ENCODE measurements at places on chromosomes 4 and X. TPM values are rescaled to one million over a fixed set of nuclear protein-coding genes. Genes with fewer than 3 reads are reported as not detected.

TBC1D25 gene
- polyA plus RNA-seq = 18.3 TPM

HTATSF1 gene
- polyA plus RNA-seq = 1.0 TPM

TMSB15C gene
- polyA plus RNA-seq = 3.1 TPM

FGF5 gene
- polyA plus RNA-seq = 0.37 TPM

SLC2A9 gene
- polyA plus RNA-seq = 1.8 TPM

IDH3G gene
- 128 TPM for polyA plus RNA-seq

BST1 gene
- polyA plus RNA-seq = 14.0 TPM

SHOX gene
- polyA plus RNA-seq = not detected

FGF13 gene
- polyA plus RNA-seq = 0.03 TPM

VCX3A gene
- polyA plus RNA-seq = not detected

GRIA2 gene
- not detected for polyA plus RNA-seq

PCDH11X gene
- not detected for polyA plus RNA-seq

SRPX2 gene
- polyA plus RNA-seq = 265 TPM

DNA sequence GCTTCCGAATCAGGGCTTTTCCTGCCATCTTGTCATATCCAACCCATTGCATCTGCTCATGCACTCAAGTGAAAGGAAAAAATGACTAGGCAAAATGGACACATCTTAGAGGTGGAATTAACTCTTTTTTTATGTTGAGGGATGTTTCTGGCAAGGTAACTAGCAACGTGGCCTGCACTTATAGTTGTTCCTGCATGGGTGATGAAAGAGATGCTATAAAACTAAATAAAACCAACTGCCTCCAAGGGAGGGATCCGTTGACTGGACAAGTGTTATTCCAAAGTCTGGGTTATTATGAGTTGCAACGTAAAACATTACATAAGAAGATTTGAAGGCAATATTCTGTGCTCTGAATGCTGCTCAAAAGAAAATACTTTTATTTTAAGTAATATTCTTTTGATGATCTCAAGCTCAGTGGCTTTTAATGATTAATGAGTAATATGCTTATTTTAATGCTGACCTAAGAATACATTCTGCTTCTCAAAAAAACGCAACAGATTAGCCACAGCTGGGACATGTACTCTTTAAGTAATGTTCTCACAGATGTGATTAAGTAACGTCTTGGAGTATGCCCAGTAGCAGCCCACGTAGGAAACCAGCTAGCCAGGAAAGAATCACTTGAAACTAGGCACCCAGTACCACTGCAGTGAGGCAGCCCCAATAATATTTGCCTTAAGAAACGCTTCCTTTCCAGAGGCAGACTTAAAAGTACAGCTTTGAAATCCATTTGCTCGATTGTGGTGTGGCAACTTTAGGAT is 27.4 kb downstream of the KLF3 start:
- no peak for DNase-seq
- H3K4me1 ChIP-seq = peaks cover 34% of the 10 kb centered on the region
- no peaks in the 10 kb centered on the region for H3K27me3 ChIP-seq
- no peak overlapping the region for H3K4me3 ChIP-seq

- no peaks in the 10 kb centered on the region for H3K27me3 ChIP-seq
- H3K27ac ChIP-seq = no peak overlapping the region
- DNase-seq = no peak
- H3K4me3 ChIP-seq = no peak overlapping the region
- no peaks in the 10 kb centered on the region for H3K36me3 ChIP-seq
Measured at GRCh38 chr4:164935363-164935762, 42.1 kb downstream of the TRIM61 start.

DNA sequence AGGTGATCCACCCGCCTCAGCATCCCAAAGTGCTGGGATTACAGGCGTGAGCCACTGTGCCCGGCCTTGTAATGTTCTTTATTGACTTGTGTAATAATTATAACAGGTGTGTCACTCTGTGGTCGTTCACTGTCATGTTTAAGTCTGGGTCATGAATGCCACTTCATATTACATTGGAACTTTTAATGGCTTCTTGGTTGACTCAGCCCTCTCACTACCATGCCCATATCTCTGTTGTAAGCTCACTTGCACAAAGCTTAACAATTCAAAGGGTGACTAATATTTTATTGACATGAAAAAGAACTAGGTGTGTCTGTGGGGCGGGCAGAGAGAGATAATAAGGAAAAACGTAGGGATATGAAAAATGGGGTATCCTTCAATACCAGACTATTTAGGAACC is 639.7 kb upstream of the ACTRT1 start:
- H3K36me3 ChIP-seq = no peaks in the 10 kb centered on the region
- no peak overlapping the region for H3K27ac ChIP-seq
- no peaks in the 10 kb centered on the region for H3K4me1 ChIP-seq

- no peaks in the 10 kb centered on the region for H3K27me3 ChIP-seq
- DNase-seq = no peak
- H3K4me3 ChIP-seq = no peak overlapping the region
- no peaks in the 10 kb centered on the region for H3K36me3 ChIP-seq
- H3K4me1 ChIP-seq = no peaks in the 10 kb centered on the region
Measured at GRCh38 chrX:86066998-86067397, 19.6 kb upstream of the CHM start.

DNA sequence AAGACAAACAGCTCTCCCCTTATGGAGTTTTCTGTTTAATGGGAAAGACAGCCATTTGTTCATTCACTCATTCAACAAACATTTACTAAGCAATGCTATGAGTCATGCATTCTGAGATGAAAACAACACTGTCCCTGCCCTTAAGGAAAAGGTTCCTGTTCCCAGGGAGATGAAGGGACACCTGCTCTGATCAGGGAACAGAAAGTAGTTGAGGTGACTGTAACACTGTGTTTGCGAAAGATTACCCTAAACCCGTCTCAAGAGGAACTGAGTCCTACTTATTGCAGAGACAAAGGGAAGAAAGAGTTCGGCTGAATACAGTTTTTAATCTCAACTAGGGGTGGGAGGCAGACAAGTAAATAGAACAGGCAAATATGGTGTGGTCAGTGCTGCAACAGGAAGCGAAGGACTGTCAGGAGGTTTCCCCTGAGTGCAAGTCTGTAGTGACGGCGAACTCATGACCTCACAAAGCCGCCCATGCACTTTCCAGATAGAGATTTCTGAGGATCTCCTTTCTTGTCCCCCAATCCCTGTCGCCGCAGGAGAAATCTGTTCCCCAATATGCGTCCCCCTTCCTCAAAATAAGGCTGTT is 712 bp downstream of the STX18 start:
- H3K36me3 ChIP-seq = no peaks in the 10 kb centered on the region
- peaks cover 18% of the 10 kb centered on the region for H3K4me1 ChIP-seq
- H3K4me3 ChIP-seq = peak overlapping the region; percentile 88
- no peaks in the 10 kb centered on the region for H3K27me3 ChIP-seq
- H3K27ac ChIP-seq = peak overlapping the region; percentile 71

- H3K27me3 ChIP-seq = no peaks in the 10 kb centered on the region
- peaks cover 4% of the 10 kb centered on the region for H3K4me1 ChIP-seq
- no peak overlapping the region for H3K27ac ChIP-seq
- DNase-seq = no peak
- no peak overlapping the region for H3K4me3 ChIP-seq
Measured at GRCh38 chr4:53931461-53931961, 132.9 kb downstream of the CHIC2 start.

DNA sequence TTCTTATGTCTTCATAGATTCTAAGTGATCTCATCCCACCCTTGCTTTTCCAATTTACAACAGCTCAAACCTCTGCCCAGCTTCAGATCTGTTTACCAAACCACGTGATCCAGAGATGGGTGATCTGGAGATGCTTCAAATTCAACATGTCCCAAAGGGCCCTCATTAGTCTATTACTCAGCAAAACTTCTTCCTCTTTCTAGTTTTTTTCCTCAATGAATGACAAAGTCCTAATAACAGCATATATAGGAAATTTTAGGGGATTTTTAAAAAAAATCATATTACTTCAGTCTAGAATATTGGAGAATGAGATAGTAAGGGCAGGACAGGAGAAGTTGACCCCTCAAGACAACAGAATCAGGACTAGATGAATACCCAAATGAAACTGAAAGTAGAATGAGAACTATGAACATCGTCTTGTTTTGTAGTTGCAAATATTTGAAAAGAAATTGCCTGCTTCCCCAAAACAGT is 127.1 kb downstream of the CFAP299 start:
- no peak overlapping the region for H3K4me3 ChIP-seq
- no peaks in the 10 kb centered on the region for H3K4me1 ChIP-seq
- DNase-seq = no peak

- H3K27ac ChIP-seq = no peak overlapping the region
- H3K36me3 ChIP-seq = no peaks in the 10 kb centered on the region
- no peaks in the 10 kb centered on the region for H3K27me3 ChIP-seq
- H3K4me1 ChIP-seq = no peaks in the 10 kb centered on the region
- no peak for DNase-seq
Measured at GRCh38 chrX:22958250-22958649, 41.5 kb upstream of the DDX53 start.

DNA sequence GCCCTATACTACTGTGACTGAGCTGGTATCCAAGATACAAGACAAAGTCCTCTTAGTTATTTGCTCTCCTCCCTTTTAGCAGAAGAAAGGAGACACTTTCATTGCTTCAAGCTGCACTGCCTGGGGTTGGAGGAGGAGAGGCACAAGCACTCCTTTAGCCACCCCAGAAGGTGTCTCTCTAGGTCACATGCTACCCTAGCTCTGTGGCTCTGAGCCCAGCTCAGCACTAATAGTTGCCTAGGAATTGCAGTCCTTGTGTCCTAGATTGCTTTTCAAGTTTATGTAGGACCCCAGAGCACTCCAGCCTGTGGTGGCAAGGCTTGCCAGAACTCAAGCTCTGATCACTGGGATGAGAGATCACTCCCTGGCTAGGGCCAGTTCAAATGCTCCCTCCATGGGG is 24.4 kb upstream of the LHFPL1 start:
- no peaks in the 10 kb centered on the region for H3K27me3 ChIP-seq
- no peak overlapping the region for H3K4me3 ChIP-seq
- no peaks in the 10 kb centered on the region for H3K4me1 ChIP-seq
- DNase-seq = no peak

GRCh38 chr4:67055319-67055718 is 490.0 kb downstream of the CENPC start:
- DNase-seq = no peak
- H3K4me3 ChIP-seq = no peak overlapping the region
- H3K4me1 ChIP-seq = no peaks in the 10 kb centered on the region
- H3K36me3 ChIP-seq = no peaks in the 10 kb centered on the region

DNA sequence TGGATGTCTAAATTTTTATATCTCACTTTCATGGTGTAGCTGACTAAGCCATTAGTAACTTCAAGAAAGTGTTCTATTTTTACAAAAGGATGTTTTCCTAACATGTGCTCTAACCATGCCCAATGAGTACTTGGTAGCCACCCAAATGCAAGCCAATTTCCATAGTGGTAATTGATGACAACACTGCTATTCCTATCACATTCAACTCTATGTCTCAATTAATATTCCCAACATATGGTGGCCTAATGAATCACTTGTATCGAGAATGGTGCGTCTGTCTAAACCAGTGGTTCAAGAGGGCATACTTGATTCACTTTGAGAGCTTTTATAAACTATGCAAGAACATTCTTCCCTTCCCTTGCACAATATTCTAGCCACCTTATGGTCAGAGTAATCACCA is 112.9 kb upstream of the GPRIN3 start:
- DNase-seq = no peak
- H3K27ac ChIP-seq = no peak overlapping the region
- no peaks in the 10 kb centered on the region for H3K36me3 ChIP-seq
- peaks cover 3% of the 10 kb centered on the region for H3K27me3 ChIP-seq

- no peaks in the 10 kb centered on the region for H3K36me3 ChIP-seq
- no peak overlapping the region for H3K27ac ChIP-seq
- DNase-seq = no peak
- no peak overlapping the region for H3K4me3 ChIP-seq
- H3K27me3 ChIP-seq = no peaks in the 10 kb centered on the region
Measured at GRCh38 chr4:73244945-73245601, 13.5 kb downstream of the ANKRD17 start.

GRCh38 chrX:123927845-123928244 is 33.7 kb upstream of the STAG2 start:
- H3K27me3 ChIP-seq = no peaks in the 10 kb centered on the region
- no peak overlapping the region for H3K27ac ChIP-seq
- no peak overlapping the region for H3K4me3 ChIP-seq
- no peaks in the 10 kb centered on the region for H3K36me3 ChIP-seq
- no peaks in the 10 kb centered on the region for H3K4me1 ChIP-seq

GRCh38 chr4:24404281-24404680 is 180.1 kb downstream of the DHX15 start:
- H3K27ac ChIP-seq = no peak overlapping the region
- H3K36me3 ChIP-seq = no peaks in the 10 kb centered on the region
- DNase-seq = no peak
- H3K4me1 ChIP-seq = no peaks in the 10 kb centered on the region
- no peaks in the 10 kb centered on the region for H3K27me3 ChIP-seq

- DNase-seq = no peak
- no peaks in the 10 kb centered on the region for H3K27me3 ChIP-seq
- peaks cover 10% of the 10 kb centered on the region for H3K4me1 ChIP-seq
- no peaks in the 10 kb centered on the region for H3K36me3 ChIP-seq
Measured at GRCh38 chrX:118780911-118781310, 42.7 kb upstream of the ZCCHC12 start.

- no peaks in the 10 kb centered on the region for H3K4me1 ChIP-seq
- H3K27me3 ChIP-seq = peaks cover 2% of the 10 kb centered on the region
- no peaks in the 10 kb centered on the region for H3K36me3 ChIP-seq
- H3K4me3 ChIP-seq = no peak overlapping the region
- H3K27ac ChIP-seq = no peak overlapping the region
Measured at GRCh38 chr4:85094735-85095134, 128.2 kb upstream of the WDFY3 start.

GRCh38 chr4:67533112-67533511 is 12.2 kb downstream of the CENPC start:
- H3K36me3 ChIP-seq = peaks cover 10% of the 10 kb centered on the region
- DNase-seq = no peak
- no peaks in the 10 kb centered on the region for H3K4me1 ChIP-seq
- H3K4me3 ChIP-seq = no peak overlapping the region
- H3K27ac ChIP-seq = no peak overlapping the region
- H3K27me3 ChIP-seq = no peaks in the 10 kb centered on the region

GRCh38 chr4:8771666-8772065 is 100.0 kb downstream of the HMX1 start:
- no peak overlapping the region for H3K4me3 ChIP-seq
- H3K27me3 ChIP-seq = no peaks in the 10 kb centered on the region
- DNase-seq = no peak
- no peaks in the 10 kb centered on the region for H3K4me1 ChIP-seq

- no peak for DNase-seq
- no peaks in the 10 kb centered on the region for H3K4me1 ChIP-seq
- H3K27me3 ChIP-seq = no peaks in the 10 kb centered on the region
Measured at GRCh38 chr4:142713282-142714030, 132.6 kb downstream of the INPP4B start.

GRCh38 chr4:78528327-78528726 is 23.2 kb upstream of the ANXA3 start:
- H3K27ac ChIP-seq = no peak overlapping the region
- peaks cover 26% of the 10 kb centered on the region for H3K4me1 ChIP-seq
- no peaks in the 10 kb centered on the region for H3K27me3 ChIP-seq
- no peak overlapping the region for H3K4me3 ChIP-seq
- no peak for DNase-seq
- H3K36me3 ChIP-seq = no peaks in the 10 kb centered on the region

GRCh38 chr4:172042714-172043114 is 229.5 kb downstream of the GALNTL6 start:
- H3K27ac ChIP-seq = no peak overlapping the region
- H3K4me1 ChIP-seq = no peaks in the 10 kb centered on the region
- H3K27me3 ChIP-seq = no peaks in the 10 kb centered on the region
- peak; percentile 2 for DNase-seq

- no peaks in the 10 kb centered on the region for H3K36me3 ChIP-seq
- DNase-seq = peak; percentile 49
- peak overlapping the region; percentile 64 for H3K4me3 ChIP-seq
- no peak overlapping the region for H3K27ac ChIP-seq
- peaks cover 8% of the 10 kb centered on the region for H3K4me1 ChIP-seq
- no peaks in the 10 kb centered on the region for H3K27me3 ChIP-seq
Measured at GRCh38 chr4:94758141-94758699, 465 bp downstream of the BMPR1B start.

Measured in endothelial cell of umbilical vein (primary cell).